Mammary microvascular endothelial cell (primary cell): ENCODE measurements at places on chromosomes 3 and 15. TPM values are rescaled to one million over a fixed set of nuclear protein-coding genes. Genes with fewer than 3 reads are reported as not detected.

PAQR9 gene
- total RNA-seq = not detected in 2 replicates

CTXN2 gene
- total RNA-seq = not detected in 2 replicates

PLA2G4D gene
- total RNA-seq = not detected in 2 replicates

MYEF2 gene
- total RNA-seq = 17.7 and 25.2 TPM in 2 replicates

SRGAP3 gene
- total RNA-seq = 0.07 and 0.10 TPM in 2 replicates
